Cortex of kidney (tissue), 1 donor: ENCODE measurements at places on chromosomes 16 and 17.

DNA sequence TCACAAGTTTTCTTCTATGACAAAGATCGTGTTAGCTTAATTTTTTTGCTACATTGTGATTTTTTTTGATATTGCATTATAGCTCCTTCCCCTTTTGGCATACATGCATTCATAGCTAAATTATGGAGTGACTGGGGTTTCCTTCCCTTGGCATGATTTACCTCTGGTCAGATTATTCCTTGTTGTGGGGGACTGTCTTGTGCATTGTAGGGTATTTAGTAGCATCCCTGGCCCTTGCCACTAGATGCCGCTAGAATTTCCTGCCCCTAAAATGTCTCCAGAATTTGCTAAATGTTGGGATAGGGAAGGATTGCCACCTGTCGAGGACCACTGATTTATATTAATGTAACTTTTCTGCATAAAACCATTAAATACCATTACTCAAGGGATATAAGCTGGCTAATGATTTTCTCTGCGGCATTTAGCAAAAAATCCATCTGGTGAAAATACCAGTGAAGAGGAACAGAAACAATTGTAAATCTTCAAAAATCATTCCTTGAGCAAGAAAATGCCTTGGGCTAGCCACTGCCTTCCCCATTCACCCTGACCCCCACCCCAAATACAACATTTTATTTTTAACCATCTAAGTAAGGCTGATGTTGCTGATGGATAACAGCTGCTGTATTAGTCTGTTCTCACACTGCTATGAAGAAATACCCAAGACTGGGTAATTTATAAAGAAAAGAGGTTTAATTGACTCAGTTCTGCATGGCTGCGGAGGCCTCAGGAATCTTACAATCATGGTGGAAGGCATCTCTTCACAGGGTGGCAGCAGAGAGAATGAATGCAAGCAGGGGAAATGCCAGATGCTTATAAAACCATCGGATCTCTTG lies 195.2 kb downstream of the MAP2K6 start:
- DNase-seq = no peak

DNA sequence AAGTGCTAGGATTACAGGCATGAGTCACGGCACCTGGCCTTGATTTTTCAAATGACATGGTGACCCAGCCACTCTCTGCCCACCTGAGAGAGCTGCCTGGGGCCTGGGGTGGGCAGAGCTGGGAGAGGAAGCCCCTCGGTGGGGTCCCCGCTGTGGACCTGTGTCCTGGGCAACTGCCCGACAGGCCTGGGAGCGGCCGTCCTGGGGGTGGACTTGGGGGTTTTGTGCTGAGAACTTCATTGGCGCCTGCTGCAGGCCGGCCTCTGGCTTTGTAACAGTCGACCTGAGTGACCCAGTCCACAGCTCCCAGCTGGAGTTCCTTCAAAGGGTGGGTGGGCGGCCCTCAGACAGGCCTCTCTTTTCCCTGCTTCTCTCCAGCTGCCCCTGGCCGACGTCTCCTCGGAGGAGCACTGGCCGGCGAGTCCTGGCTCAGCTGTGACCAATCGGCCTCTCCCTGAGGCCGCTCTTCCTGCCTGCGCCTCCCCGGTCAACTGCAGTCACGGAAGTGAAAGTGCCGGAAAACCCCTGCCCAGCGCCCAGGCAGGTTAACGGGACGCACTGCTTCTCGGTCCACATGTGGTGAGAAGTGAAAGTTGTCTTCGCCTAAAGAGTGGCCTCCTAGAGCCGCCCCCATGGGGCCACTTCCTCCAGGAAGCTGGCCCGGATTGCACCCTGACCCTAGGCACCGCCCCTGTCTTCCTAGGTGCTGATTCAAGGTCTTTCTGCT lies 5.5 kb downstream of the CBFA2T3 start:
- no peak for DNase-seq

GRCh38 chr17:17416400-17417360 lies 60.1 kb upstream of the MED9 start:
- no peak for DNase-seq

GRCh38 chr17:38333635-38334295 lies 10.0 kb downstream of the GPR179 start:
- no peak for DNase-seq

GRCh38 chr17:83132251-83133081 lies 53.1 kb downstream of the METRNL start:
- no peak for DNase-seq

DNA sequence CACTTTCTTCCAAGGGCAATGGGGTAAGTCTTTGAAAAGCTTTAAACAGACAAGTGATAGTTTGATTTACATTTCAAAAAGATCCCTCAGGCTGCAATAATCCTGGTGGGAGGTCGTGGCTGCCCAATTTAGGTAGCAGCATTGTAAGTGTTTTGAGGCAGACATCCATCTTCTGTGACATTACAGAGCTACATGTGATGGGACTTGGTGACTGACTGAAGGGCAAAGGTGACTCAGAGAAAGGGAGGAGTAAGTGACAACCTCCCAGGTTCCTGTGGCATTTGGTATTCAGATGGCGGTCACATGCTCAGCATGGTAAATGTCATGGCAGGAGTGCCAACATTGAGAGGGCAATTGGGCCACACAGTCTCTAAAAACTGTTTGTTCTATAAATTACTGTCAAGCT lies 26.5 kb downstream of the STAT3 start:
- no peak for DNase-seq

DNA sequence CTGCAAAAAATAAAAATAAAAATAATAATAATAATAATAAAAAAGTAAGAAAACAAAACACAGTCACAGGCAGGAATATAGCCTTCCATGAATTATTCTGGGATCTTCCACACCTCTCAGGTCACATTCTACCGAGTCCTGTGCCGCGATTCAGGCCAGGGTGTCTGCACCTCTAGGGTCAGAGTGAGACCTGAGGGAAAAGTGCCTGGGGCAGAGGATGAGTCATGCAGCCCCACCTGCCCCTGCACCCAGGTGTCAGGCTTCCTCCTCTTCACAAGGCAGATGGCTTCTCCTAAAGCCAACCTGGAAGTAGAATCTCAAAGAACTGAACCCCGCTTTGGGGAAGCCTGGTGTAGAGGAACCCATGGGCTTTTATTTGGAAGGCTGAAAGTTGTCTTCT lies 283.7 kb downstream of the CPPED1 start:
- no peak for DNase-seq

- DNase-seq = no peak
Observed at GRCh38 chr16:28082624-28083023, 19.1 kb upstream of the GSG1L start.

GRCh38 chr16:26070302-26071100 lies 378.7 kb downstream of the HS3ST4 start:
- DNase-seq = no peak

- no peak for DNase-seq
Observed at GRCh38 chr16:68086860-68087268, 1.7 kb downstream of the NFATC3 start.

- DNase-seq = no peak
Observed at GRCh38 chr17:1834380-1835149, 4.8 kb downstream of the RPA1 start.

GRCh38 chr16:49510654-49511305 lies 137.2 kb downstream of the C16orf78 start:
- no peak for DNase-seq

- DNase-seq = no peak
Observed at GRCh38 chr17:53166731-53167130, 656.0 kb upstream of the KIF2B start.

- no peak for DNase-seq
Observed at GRCh38 chr17:77558846-77559626, 399.5 kb upstream of the TNRC6C start.

GRCh38 chr17:50218771-50219315 lies 17.4 kb upstream of the COL1A1 start:
- DNase-seq = no peak

- no peak for DNase-seq
Observed at GRCh38 chr16:50741225-50741780, 583 bp upstream of the CYLD start.

GRCh38 chr16:55913716-55914115 lies 38.5 kb upstream of the CES5A start:
- DNase-seq = no peak

DNA sequence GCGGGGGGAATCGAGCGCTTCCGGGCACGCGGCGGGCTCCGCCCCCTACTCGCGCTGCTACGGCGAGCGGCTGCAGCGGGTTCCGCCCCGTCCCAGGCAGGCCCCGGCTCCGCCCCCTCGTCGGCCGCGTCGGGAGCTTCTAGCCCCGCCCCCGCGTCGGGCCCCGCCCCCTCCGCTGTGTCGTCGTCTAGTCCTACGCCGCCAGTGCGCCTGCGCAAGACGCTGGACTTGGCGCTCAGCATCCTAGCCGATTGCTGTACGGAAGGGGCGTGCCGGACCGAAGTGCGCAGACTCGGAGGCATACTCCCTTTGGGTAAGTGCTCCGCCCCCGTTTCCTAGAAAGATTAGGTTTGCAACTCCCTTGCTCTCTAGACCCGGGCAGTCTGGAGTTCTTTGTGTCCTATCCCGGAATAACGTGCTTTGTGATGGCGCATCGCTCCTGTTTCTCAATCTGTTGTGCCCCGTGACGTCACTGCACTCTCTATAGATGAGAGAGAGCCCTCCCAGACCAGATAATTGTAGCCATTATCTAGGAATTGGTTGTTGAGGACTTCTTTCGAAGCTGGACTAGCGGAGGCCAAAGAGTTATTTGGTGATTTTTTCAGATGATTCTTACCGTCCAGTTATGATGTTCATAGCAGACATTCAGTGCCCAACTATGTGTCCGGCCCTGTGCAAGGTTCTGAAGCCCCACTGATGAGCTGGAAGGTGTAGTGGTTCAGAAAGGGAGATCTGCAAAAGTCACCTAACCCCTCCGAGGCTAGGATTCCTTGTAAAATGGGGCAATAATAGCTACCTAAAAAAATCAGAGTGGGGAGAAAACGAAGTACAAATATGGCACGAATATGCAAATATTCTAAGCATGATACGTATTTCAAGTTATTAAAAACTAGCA lies 633 bp downstream of the ARMC5 start:
- peak; percentile 98 for DNase-seq

GRCh38 chr17:71412803-71413202 lies 708.0 kb upstream of the SOX9 start:
- DNase-seq = no peak

DNA sequence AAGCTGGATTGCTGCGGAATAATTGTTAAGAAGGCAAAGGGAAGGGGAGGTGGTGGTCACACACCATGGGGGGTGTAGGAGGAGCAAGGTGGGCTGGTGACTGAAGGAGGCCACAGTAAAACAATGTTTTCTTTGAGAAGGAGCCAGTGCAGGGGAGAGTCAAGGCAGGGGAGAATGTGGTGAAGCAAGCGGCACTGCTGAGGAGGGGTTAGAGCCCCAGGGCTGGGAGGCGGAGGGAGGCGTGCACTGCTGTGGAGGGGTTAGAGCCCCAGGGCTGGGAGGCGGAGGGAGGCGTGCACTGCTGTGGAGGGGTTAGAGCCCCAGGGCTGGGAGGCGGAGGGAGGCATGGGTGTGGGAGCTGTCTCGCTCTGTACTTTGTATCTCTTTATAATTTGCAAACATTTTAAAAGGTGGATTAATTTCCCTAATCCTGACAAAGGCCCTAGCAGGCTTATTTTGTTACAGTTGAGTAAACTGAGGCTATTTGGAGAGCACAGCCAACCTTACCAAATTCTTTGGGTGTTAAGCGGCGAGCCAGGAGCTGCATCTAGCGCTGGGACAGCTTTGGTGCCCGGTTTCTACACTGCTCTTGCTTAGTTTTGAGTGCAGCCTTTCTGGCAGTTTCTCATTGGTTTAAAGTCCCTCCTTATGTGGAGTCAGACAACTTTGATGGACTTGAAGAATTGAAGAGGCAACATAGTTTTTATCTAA lies 20.9 kb downstream of the RPTOR start:
- DNase-seq = no peak

GRCh38 chr17:38584350-38584925 lies 21.3 kb downstream of the SRCIN1 start:
- DNase-seq = no peak

DNA sequence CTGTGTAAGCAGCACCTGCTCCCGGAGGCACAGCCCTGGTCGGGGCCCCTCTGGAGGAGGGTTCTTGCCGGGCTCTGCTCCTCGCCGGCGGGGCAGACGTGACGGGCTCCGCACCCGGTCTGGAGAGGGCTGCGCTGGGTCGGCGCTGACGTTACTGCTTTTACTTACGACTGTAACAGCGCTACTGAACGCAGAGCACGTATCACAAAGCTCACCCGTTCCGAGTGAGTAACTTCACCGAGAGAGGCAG lies 1.3 kb upstream of the RAB40C start:
- DNase-seq = no peak

GRCh38 chr17:193841-194806 lies 12.7 kb upstream of the DOC2B start:
- DNase-seq = no peak

DNA sequence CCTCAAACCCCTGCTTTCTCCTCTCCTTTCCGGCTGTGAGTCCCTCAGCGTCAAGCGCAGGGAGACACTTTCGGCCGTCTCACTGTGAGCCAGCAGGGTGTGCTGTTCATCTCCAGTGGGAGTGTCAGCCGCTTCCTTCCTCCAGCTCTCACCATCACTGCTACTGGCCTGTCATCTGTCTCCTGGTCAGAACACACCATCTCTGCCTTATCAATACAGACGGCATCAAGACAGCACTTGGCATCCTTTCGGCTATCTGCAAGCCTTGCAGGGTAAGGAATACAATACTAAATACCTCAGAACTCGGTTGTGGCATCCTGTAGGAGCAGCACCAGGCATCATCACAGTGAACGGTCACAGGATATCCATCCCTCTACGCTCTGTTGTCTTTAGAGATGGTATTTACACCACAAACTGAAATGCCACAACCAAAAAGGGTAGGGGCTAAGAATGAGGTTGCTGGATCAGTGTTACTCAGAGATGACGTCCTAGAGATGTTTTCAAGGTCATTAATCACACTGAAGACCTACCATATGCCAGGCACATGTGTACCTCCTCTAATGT lies 20.7 kb upstream of the CMTM4 start:
- no peak for DNase-seq

DNA sequence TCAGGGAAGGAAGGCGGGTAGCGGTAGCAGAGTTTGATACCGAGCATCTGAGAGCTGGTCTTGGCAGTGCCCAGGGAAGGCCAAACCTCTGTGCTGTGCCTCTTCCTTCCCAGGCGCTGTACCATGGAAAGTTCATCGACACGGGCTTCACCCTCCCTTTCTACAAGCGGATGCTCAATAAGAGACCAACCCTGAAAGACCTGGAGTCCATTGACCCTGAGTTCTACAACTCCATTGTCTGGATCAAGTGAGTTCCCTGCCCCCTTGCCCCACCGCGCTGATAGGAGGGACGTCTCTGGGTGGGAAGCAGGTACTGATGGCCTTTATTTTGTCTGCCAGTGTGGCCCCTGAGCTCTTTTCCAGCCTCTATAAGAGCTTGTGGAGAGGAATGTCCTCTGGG lies 15.4 kb upstream of the CLEC18A start:
- no peak for DNase-seq

- DNase-seq = no peak
Observed at GRCh38 chr17:41660221-41660711, 28.4 kb upstream of the EIF1 start.

DNA sequence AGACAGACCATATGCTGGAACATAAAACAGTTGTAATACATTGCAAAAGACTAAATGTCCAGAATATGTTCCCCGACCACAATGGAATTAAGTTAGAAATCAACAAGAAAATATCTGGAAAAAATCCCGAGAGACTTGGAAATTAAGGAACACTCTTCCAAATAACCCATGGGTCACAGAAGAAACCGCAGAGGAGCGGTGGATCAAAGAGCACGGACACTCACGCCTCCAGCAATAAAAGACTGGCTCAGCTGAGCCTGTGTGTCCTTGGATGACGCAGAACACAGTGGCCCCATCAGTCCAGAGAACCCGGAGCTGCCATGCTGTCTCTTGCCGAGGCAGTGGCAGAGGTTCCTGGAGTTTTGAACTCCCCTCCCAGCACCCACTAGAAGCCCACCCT lies 30.9 kb upstream of the FOXF1 start:
- DNase-seq = no peak

GRCh38 chr17:38663125-38663751 lies 11.5 kb downstream of the EPOP start:
- no peak for DNase-seq
